RPMI8226 (cell line): ENCODE measurements at places on chromosomes 4 and X.

DNA sequence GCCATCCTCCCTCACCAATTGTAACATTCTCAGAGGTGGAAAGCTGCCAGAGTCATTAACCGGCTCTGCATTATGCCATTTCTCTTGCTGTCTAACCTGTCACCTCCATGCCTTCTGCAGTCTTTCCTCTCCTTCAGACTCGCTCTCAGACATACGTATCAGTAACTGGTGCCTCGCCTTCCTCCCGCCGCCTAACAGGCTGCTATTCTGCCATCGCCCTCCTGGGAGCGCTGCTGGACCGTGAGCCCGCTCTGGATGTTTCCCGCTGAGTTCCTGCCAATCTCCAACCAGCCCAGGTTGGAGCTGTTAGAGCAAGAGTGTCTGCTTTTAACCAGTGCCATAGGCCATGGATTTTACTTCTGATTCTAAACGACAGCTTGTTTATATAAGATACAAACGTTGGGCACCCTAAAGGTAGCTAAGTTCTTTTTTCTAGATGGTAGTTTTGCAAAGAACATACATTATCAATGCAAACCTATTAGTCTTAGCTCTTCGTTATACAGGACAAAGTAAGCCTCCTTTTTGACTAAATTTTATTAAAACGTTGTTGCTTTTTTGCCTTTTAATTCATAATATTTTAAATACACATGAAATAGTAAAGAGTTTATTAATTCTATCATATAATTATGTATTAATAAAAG is 59.5 kb upstream of the NEIL3 start:
- peak; percentile 42 for DNase-seq

DNA sequence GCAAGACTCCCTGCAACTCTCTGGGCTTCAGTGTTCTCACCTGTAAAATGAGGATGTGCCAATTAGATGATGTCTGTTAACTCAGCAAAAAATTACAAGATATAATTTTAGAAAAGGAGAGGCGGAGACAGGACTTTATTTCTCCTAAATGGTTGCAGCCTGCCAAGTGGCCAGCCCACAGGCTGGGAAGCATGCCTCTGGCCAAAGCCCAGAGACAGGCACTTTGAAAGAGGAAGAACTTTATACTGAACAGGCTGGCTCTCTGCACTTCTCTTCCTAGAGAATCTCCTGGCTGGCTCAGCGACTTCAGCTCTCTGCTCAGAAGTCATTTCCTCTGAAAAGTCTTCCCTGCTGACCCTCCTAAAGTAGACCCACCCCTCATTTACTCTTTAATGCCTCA is 3.7 kb downstream of the PRDM5 start:
- peak; percentile 64 for DNase-seq

- DNase-seq, result no peak
Measured at GRCh38 chr4:74013264-74013663, 14.8 kb upstream of the CXCL5 start.

DNA sequence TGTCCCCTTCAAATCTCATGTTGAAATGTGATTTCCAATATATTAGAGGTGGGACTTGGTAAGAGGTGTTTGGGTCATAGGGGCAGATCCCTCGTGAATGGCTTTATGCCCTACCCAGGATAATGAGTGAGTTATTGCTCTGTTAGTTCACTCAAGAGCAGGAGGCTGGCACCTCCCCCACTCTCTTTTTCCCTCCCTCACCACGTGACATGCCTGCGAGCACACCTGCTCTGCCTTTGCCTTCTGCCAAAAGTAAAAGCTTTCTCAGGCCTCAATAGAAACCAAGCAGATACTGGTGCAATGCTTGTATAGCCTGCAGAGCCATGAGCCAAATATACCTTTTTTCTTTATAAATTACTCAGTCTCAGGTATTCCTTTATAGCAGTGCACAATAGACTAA is 286.3 kb upstream of the UGT8 start:
- DNase-seq, result peak; percentile 7

GRCh38 chr4:85092943-85093342 is 126.5 kb upstream of the WDFY3 start:
- no peak for DNase-seq

DNA sequence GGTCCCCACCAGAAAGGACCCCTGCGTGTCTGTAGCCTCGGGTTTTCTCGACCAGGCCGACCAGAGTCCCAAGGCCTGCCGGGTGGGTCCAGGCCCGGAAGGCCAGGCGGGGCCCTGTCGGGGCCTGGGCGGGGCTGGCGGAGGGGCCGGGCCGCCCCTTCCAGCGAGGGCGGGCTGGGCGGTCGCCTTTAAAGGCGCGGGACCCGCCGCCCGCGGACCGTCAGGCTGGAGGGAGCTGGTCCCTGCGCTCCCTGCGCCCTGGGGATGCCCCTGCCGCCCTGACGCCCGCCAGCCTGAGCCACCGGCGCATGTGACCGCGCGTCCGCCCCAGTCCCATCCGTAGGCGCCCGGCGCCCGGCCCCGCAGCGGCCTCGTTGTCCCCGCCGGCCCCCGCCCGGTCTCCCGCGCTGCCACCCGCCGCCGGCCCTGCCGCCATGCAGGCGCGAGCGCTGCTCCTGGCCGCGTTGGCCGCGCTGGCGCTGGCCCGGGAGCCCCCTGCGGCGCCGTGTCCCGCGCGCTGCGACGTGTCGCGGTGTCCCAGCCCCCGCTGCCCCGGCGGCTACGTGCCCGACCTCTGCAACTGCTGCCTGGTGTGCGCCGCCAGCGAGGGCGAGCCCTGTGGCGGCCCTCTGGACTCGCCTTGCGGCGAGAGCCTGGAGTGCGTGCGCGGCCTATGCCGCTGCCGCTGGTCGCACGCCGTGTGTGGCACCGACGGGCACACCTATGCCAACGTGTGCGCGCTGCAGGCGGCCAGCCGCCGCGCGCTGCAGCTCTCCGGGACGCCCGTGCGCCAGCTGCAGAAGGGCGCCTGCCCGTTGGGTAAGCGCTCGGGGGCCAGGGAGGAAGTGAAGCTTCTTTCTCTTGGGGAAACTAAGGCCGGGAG is at the start of gene HTRA3:
Gene HTRA3 (plus strand): TSS at position 220 of the 883 bp plus-strand sequence. CDS start 215 bp downstream, at position 435.
- no peak for DNase-seq

DNA sequence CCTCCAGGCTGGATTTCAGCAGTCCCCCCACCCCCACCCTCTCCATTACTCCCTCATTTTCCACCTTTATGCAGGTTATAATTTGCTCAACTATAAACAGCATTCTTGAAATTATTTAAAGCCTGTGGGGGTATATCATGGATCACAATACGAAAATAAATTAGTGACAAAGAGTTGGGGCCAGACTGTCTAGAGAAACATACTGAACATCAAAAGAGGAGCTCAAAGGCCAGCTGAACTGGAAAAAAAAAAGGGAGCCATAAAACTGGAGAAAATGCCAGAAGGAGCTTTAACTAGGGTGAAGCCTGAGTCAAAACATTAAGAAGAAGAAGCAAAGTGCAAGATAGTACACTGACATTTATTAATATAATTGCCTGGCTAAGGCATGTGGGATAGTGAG is 137.8 kb downstream of the ANTXR2 start:
- DNase-seq, result no peak

- DNase-seq, result no peak
Measured at GRCh38 chrX:45198301-45198700, 2.4 kb downstream of the DIPK2B start.

GRCh38 chr4:182261651-182262223 is 18.5 kb downstream of the TENM3 start:
- DNase-seq, result no peak

DNA sequence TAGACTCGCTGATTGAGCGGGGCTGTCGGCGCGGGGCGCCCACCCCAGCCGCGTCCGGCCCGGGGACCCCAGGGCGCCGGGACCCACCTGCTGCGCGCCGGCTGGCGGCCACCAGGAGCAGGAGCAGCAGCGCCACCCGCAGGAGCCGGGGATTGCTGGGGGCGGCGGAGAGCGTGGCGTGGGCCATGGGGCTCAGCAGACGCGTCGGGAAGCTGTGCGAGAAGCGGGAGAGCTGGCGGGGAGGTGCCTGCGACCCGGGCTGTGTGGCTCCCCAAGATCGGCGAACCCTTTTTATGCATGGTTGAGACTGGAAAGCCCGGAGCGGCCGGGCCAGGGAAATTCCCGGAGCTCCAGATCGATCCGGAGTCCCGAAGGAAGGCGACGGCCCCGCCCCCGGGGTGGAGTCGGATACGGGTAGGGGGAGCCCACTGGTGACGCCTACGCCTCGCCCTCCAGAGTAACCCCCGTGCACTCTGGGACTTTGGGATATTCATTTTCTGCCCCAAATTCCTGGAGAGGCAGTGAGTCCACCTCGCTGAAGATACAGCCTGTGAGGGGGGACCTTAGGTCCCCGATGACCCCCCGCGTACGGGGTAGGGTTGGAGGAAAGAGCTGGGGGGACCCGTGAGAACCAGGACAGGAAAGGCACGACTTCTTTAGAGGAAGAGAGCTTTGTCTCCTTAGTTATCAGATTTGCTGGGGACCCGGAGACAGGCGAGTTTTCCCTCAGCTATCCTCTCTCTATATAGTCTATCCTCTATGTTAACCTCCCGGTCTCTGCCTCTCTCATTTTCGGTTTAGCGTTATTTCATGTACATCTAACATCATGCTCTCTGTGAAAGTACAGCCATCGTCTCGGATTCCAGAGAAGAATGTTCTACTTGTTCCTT is at the start of gene CXCL3:
Gene CXCL3 (minus strand): TSS at position 265 of the 890 bp plus-strand sequence. CDS start 78 bp downstream, at position 187.
- DNase-seq, result peak; percentile 28

DNA sequence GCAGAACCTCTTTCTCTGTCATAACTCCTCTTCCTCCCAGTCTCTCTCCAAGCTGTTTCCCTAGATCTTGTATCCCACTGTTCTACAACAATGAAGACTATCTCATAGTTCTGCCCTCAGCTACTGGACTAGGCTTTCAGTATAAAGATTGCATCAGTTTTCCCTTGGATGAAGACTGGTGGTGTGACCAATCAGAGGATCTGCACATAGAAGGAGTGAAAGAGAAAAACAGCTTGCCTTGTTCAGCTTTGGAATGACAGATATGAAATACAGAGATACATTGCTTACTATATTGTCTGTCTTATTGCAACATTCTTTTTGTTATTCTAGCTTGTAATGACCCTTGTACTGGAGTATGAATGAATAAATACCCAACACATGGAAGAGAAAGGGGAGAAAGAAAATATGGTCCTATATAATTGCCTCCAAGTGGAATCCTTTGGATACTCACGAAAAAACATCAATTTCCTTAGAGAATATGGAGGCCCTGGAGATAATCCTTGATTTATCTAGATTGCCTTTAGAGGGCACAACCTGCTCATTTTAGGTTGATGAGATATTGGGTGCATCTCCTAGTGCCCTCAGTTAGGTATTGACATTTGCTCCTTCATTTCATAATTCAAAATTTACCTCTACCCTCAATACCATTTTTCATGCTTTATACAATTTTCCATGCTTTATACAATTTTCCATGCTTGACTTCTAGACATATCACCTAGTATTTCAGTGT is 395.8 kb downstream of the NAF1 start:
- DNase-seq, result no peak
